CD4-positive, alpha-beta T cell treated with Interleukin-1 beta for 1 hour (primary cell): ENCODE measurements at places on chromosomes 5 and 9.

DNA sequence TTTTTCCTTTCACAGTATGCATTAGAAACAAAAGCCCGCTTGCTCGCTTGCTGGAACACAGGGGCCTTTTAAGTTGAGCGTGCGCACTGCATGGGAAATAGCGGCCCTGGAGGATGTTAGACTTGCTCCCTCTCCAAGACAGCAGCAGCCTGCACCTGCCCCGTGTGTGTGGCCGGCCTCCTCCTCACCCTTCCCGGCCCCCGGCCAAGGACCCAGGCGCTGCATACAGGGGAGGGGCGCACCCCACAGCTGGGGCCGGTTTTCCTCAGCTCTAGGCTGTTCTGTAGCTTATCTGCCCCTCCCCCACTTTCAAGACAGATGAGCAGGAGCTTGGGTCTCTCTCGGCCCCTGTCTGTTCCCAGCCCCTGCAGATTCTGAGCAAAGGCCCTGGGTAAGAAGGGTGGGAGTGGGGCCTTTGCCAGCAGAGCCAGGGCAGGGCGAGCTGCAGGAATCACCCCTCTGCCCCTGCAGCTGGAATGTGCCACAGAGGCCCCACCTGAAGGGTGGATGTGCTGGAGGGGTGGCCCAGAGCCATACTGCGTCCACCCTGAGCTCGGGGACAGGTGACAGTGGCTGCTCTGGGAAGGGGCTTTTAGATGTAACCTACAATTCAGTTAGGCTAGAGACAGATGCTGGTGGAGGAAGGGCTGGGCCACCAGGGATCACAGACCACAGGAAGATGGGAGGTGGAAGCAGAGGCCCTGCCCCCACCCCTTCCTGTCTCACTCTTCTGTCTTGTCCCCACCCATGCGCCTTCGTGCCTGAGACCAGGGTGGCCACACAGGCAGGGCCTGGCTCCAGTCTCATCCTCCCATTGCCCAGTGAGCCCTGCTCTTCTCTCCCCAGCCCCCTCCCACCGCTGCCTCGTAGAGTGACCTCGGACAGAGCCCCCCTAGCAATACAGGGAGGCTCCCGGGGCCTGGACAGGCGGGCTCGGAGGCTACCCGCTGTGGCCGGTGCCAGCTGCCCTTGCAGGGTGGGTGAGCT is 132.4 kb downstream of the DAB2IP start:
- no peak for DNase-seq

- no peak for DNase-seq
Observed at GRCh38 chr5:94983861-94984535, 300.9 kb downstream of the MCTP1 start.

DNA sequence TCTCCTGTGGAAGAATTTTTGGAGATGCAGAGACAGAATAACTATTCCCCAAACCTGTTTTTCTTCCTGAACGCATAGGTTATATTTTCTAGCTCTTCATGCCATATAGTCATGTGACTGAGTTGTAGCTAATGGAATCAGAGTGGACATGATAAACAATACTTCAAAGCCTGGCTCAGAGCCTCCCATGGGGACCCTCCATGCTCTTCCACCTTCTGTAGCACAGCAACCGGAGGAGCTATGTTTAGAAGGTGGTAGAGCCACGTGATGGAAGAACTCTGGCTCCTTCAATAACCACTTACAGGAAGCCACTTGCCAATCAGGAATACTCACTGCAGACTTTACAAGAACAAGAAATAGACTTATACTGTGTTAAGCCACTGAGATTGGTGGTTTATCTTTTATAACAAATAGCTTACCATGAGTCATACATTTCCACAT is 39.2 kb downstream of the NADK2 start:
- no peak for DNase-seq

- no peak for DNase-seq
Observed at GRCh38 chr5:41270423-41271251, 57.3 kb upstream of the C6 start.
